Spinal cord (tissue), 10 donors: ENCODE measurements at places on chromosomes 1 and 21. TPM values are rescaled to one million over a fixed set of nuclear protein-coding genes. Genes with fewer than 3 reads are reported as not detected.

The KLF17 gene
- total RNA-seq = 0.69 TPM

The C1QA gene
- 48.2 TPM for total RNA-seq

The TSPAN2 gene
- 8.9 TPM for total RNA-seq

The CLCC1 gene
- total RNA-seq = 39.6 TPM

The NIBAN1 gene
- total RNA-seq = 35.0 TPM

The ATF6 gene
- total RNA-seq = 27.2 TPM

The SH2D1B gene
- total RNA-seq = 0.17 TPM

The OR6N1 gene
- total RNA-seq = not detected

The EXO1 gene
- 7.8 TPM for total RNA-seq

The IVL gene
- total RNA-seq = not detected

The RHOC gene
- 282 TPM for total RNA-seq

The KLHDC7A gene
- 0.40 TPM for total RNA-seq

The SPOCD1 gene
- total RNA-seq = 0.44 TPM

The THEM5 gene
- not detected for total RNA-seq

The KIAA1614 gene
- total RNA-seq = 9.8 TPM

The GUCA2B gene
- not detected for total RNA-seq

The ARHGEF19 gene
- 2.8 TPM for total RNA-seq

The ZBTB7B gene
- 10.7 TPM for total RNA-seq

The S100A7A gene
- total RNA-seq = not detected

The NOL9 gene
- total RNA-seq = 22.1 TPM

The SYTL1 gene
- total RNA-seq = 0.59 TPM

The PLXNA2 gene
- total RNA-seq = 30.0 TPM

The TMEM61 gene
- total RNA-seq = 0.39 TPM

The HPDL gene
- 2.0 TPM for total RNA-seq

The RIMKLA gene
- 3.9 TPM for total RNA-seq

The GBP5 gene
- 0.33 TPM for total RNA-seq

The TSTD1 gene
- 12.1 TPM for total RNA-seq

The DNAJC6 gene
- total RNA-seq = 158 TPM

The SMIM11 gene
- total RNA-seq = 11.9 TPM
